ENCODE measurements at places on chromosomes 6 and 20.
A peak's percentile ranks its signal among the peaks of the same experiment; 100 is the strongest.

- DNase-seq: no peak
These were observed 207.0 kb upstream of the SIM1 start for GRCh38 chr6:100671740-100672139.

DNA sequence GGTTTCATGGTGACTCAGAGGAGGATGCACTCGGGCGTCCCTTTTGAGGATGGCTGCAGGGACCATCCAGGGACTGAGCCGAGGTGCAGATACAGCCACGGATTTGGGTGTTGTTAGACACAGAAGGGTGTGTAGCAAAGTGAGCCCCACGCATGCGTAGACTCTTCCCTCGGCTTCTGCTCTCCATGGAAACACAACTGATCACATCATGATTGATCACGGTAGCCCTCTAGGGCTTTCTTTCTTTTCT, 606 bp upstream of the ULBP1 start:
- no peak for DNase-seq

- peak; percentile 37 for DNase-seq
These were observed 53.6 kb upstream of the FRMD1 start for GRCh38 chr6:168132531-168133167.

DNA sequence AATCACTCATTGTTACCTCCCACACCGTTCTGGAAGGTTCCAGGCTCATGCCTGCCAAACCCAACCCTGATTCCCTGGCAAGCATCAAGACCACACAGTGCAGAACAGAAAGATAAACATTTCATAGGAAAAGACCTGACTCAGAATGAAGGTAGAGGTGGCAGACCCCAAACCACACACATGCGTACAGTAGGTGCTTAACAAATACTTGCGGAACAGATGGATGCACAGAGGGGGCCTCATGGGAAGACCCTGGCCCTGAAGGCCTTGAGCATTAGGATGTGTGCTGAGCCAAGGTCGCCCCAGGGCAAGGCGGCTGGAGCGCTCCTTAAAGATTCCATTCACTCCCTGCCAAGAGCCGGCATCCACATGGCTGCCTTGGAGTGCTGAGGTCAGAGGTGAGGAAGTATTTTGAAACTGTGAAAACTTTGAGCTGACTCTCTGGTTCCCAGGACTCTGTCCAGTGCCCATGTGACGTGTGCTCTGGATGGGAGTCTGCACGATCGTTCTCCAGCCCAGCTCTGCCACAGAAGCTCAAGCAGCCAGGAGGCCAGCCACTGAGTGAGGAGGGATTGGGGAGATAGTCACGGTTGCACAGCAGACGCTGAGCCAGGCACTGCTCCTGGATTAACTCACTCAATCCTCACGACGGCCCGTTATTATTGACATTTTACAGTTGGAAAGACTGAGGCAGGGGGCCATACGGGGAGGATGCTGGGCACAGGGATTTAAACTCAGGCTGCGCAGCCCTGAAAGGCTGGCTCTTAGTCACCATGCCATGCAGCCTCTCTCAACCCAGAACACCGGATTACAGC, 65.5 kb upstream of the AFDN start:
- peak; percentile 67 for DNase-seq

DNA sequence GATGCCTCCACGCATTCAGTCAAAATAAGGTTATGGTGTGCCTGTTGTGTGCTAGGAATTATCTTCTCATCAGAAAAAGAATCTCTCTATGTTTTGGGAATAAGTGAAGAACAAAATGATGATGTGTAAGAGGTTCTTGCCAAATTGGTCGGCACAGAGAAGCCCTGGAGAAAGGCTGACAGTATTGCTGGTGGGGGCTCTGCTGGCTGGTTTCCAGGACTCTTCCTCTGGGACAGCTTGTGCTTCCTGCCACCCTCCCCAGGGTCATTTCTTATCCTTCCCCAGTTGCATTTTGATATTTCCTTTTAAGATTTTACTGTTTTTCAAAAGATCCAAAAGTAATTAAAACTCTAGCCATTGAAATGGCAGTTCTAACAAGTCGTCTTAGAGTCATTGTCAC, 22.1 kb downstream of the CST4 start:
- DNase-seq: no peak

- DNase-seq: peak; percentile 69
These were observed at the start of gene GNAS-AS1 for GRCh38 chr20:58850693-58851174. GNAS-AS1 (minus strand) TSS chr20:58850902.

DNA sequence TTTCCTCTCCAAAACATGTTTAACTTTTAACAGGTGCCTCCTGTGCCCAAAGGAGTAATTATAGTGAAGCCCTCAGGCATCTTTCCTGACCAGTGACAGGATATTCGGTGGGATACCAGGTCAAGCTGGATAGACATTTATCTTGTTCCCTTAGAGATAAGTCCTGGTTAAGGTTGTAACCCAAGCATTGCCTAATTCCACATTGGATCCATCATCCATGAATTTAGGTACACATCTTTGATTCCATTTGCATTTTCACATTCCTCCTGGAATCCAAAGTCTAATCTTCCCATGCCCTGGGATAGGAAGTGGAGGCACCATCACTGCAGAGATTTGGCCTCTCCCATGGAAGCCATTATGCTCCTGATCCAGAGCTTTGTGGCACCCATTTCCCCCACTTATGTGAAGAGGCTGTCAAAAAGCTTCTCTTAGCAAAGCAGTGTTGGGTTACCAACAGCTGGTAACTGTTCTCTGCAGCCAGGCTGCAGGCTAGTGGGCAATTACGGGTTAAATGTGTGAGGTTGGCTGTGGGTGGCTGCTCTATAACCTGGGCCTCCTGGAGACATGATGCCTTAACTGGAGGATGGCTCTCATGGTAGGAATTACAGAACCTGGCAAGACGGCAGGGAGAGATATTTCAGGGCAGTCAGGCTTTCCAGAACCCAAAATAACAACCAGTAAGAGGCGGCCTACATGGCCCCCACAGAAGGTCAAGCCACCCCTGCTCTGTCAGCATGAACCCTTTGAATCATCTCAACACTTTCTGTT, 96.9 kb upstream of the VGLL2 start:
- no peak for DNase-seq

GRCh38 chr20:47985092-47985850, 200.0 kb upstream of the SULF2 start:
- DNase-seq: no peak

DNA sequence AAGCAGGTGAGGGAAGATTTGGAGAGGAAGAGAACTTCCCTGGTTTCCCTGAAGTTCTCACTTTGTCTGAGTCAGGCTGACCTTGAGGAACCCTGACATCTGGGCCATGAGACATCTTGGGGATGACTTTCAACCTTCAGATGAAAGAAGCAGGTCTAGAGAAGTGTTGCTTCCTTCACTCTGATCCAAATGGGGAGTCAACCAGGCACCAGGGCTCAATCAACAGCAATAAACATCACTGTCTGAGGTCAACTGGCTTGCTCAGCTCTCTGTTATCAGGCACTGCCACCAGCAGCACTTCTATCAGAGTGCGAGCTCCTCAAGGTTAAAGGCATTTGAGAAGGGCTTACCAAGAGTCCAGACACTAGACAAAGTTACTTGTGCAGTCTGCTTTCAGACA, 6.3 kb downstream of the ACOT8 start:
- DNase-seq: peak; percentile 59

GRCh38 chr6:105804424-105804823, 281.7 kb upstream of the PRDM1 start:
- DNase-seq: no peak

- no peak for DNase-seq
These were observed 244.1 kb upstream of the QKI start for GRCh38 chr6:163170294-163170883.

DNA sequence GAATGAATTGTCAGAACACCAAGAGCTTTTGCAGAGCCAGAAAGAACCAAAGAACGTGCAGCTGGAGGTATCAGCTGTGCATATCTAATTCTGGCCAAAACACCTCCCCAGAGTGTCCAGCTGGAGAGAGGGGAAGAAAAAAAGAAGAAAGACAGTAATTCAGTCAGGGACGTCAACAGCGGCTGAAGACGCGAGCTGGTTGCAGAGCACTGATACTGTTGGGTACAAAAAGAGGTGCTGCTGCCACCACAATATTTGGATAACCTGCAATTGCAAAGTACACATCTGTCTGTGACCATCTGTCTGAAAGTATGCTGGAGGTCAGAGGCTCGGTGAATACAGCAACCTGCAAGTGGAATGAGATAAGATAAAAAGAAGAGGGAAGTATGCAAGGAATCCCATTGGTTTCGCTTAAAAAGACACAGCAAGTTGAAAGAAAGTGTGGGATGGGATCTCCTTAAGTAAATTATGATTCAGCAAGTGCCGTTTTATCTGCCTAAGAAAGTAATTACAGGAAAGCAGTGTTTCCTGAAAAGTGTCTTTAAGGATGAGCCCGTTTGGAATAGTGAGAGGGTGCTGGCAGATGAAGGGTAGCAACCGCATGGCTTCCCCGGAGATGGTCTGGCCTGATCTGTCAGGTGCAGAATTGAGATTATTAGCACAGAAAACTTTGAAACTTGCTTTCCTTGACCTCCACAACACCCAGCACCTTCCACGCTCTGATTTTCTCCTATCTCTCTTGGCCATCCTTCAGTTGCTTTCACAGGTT, 189.9 kb upstream of the PRDM1 start:
- DNase-seq: no peak

DNA sequence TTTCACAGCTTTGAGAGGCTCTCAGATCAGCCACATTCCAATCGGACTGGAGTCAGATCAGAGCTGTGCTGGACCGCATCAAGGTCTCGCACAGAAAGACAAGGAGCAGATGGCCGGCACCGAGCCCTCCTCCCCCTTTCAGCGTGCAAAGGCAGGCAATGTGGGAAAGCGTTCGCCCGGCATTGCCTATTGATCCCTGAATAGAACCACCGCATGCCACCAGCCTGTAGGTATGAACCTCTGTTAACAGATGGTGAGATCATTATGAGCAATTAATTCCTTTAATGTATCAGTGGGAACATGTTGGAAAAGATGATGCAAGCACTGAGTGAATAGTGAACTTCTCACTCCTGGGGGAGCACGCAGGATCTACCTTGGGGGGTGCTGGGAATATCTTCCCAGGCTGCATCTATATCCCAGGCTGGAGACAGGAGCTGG, 117.5 kb upstream of the ID4 start:
- DNase-seq: no peak

GRCh38 chr20:43948455-43948854, 33.8 kb downstream of the TOX2 start:
- no peak for DNase-seq

- no peak for DNase-seq
These were observed 38.3 kb upstream of the MRPS18A start for GRCh38 chr6:43725643-43726580.

DNA sequence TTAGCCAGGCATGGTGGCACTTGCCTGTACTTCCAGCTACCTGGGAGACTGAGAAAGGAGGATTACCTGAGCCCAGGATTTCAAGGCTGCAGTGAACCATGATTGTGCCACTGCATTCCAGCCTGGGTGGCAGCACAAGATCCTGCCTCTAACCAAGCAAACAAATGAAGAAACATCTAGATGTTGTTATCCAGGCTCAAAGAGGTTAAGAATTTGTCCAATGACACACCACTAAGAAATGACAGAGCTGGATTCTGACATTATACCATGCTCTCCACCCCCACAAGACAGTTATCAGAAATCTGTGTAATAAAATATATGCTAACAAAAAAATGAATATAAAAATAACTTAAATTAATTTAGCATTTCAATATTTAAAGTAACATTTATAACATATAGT, 925.5 kb upstream of the SLC35B3 start:
- no peak for DNase-seq

DNA sequence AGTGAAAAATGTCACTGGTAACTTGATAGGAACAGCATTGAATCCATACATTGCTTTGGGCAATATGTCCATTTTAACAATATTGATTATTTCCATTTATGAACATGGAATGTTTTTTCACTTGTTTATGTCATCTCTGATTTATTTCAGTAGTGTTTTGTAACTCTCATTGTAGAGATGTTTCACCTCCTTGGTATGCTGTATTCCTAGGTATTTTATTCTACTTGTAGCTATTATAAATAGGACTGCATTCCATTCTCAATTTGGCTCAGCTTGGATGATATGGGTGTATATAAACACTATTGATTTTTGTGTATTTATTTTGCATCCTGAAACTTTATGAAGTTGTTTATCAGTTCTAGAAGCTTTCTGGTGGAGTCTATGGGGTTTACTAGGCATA, 730.3 kb downstream of the DOK5 start:
- no peak for DNase-seq

- DNase-seq: no peak
These were observed 55.1 kb upstream of the B3GAT2 start for GRCh38 chr6:71011871-71012371.
